Stimulated activated CD8-positive, alpha-beta memory T cell treated with anti-CD3 and anti-CD28 coated beads, Interleukin-7, amount 100 ng/mL, for 4 hours (primary cell): ENCODE measurements at places on chromosomes 7 and 10.

GRCh38 chr7:1060315-1061072, 16.1 kb downstream of the GPR146 start:
- no peak for DNase-seq

- no peak for DNase-seq
These were observed 11.2 kb downstream of the WDFY4 start for GRCh38 chr10:48695636-48696534.

- DNase-seq: no peak
These were observed 243.6 kb upstream of the PODXL start for GRCh38 chr7:131800008-131800407.

DNA sequence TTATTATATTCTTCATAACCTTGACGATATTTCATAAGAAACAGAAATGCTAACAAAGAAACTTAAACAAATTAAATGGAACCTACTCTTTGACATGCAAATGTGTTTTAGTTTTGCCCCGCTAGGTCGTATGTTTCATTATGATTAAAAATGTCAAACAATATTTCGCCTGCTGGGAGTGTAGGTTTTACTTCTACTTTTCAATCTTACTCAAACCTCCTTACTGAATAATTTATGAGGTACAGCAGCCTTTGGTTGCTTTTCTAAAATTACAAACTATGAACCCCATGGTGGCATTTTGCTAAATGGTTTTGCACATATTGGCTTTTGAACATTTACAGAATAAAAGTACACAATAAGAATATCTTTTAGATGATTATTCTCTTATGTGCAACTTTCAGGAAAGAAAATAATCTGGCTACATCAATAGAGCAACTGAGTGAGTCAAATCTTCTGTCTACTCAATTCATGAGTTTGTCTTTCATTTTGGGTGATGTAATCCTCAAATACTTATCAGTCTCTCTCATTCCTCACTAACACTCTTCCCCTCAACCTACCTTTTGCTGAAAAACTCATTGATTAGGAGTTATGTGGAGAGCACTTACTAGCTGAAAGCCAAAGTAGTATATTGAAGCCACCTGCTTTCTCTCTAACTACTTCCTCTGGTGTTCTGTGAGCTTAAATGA, 1226.4 kb downstream of the XPNPEP1 start:
- DNase-seq: no peak

- DNase-seq: no peak
These were observed 81.5 kb upstream of the HPS1 start for GRCh38 chr10:98528166-98528804.

DNA sequence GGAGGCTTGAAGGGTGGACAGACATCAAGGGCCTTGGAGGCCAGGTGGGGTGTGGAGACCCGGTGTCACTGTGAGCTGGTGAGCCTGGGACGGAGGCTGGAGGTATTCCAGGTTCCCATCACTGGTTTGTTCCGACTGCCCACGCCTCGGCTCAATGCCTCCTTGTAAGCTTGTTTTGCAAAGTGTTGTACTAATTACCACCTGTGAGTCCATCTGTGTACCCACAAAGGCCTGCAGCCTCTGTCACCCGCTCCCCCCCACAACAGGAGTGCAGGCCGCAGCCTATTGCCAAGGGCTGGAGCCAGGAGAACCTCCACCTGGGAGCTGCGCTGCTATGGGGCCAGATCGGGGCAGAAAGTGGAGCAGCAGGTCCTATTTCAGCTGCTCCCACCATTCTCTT, 521.8 kb upstream of the DPP6 start:
- DNase-seq: no peak

- no peak for DNase-seq
These were observed 141.3 kb upstream of the VKORC1L1 start for GRCh38 chr7:65731562-65732035.

DNA sequence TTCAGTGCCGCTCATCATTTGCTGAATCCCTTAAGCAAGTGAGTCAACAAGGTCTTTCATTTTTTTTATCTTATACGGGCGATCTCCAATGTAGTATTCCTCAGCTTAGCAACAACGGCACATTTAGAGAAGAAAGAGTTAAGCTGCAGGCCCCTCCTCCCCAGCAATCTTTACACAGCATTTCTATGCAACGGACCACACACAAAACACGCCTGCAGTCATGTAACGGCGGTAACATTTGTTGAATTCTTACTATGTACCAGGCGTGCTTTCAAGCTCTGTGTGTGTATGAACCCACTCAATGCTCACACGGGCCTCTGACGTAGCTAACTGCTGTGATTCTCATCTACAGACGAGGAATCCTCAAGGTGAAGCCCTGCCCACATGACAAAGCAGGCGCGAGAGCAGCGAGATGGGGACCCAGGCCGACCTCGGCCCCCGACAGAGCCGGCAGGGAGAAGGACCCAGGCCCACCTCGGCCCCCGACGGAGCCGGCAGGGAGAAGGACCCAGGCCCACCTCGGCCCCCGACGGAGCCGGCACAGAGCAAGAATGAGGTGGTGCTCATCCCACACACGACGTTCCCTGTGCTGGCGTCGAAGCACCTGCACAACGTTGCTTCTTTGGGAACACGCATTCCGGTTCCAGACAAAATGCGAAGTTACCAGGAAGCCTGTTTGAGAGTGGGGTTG, 240.7 kb downstream of the ZMYND11 start:
- no peak for DNase-seq

- DNase-seq: no peak
These were observed 25.1 kb downstream of the UPP1 start for GRCh38 chr7:48114115-48114514.

GRCh38 chr7:74343281-74344131, 54.3 kb downstream of the CLIP2 start:
- DNase-seq: no peak

- no peak for DNase-seq
These were observed 7.8 kb upstream of the MMP21 start for GRCh38 chr10:125783408-125783807.
